Activated CD8-positive, alpha-beta memory T cell treated with anti-CD3 and anti-CD28 coated beads for 4 hours (primary cell): ENCODE measurements at places on chromosomes 2 and 18.

- DNase-seq = no peak
Observed at GRCh38 chr2:181574321-181574720, 82.6 kb downstream of the CERKL start.

DNA sequence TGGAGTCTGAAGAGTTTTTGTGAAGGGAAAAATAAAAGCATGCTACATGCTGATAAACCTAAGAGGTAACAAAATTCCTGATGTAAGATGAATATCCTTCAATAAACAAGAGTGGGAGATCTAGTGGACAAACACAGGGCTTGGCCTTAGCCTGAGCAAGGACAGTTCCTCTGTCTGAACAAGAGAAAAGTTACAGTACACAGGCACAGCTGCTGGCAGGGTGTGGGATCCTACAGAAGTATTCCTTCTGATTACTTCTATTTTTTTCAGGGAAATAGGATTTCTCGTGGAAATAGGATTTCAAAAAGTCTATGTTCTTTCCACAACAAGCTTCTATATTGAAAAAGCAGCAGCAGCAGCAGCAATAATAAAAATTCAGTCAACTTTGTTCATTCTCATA, 54.1 kb downstream of the NBAS start:
- DNase-seq = no peak

DNA sequence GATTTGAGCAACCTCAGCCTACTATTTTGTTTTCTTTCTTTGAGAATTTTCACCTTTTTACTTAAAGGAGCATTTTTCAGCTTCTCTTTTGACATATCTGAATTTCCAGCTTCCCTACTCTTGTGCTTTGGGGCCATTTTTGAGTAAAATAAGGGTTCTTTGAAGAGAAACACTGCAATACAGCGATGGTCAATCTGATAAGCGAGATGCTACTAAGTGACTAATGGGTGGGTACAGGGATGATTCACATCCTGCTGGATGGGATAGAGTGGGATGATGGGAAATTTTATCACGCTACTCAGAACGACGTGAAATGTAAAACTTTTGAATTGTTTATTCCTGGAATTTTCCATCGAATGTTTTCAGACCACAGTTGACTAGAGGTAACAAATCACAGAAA, 211.5 kb downstream of the TMEM247 start:
- DNase-seq = no peak

DNA sequence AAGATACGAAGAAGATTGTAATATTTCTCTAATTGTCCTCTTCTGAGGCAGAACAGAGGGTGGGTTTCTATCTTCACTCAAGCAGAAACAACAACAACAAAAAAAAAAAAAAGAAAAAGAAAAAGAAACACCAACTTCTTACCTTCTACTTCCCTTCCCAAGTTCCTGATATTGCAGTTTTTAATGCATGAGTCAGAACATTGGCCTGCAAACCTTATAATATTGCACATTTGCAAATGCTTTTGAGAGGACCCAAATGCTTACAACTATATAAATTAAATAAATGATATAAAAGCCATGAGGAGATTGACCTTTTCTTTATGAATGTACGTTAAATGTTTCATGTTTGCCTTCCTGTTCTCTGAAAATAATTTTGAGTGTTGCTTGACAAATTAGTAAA, 37.3 kb downstream of the PAX3 start:
- no peak for DNase-seq

- DNase-seq = no peak
Observed at GRCh38 chr2:157786663-157787363, 89.3 kb downstream of the ACVR1 start.

DNA sequence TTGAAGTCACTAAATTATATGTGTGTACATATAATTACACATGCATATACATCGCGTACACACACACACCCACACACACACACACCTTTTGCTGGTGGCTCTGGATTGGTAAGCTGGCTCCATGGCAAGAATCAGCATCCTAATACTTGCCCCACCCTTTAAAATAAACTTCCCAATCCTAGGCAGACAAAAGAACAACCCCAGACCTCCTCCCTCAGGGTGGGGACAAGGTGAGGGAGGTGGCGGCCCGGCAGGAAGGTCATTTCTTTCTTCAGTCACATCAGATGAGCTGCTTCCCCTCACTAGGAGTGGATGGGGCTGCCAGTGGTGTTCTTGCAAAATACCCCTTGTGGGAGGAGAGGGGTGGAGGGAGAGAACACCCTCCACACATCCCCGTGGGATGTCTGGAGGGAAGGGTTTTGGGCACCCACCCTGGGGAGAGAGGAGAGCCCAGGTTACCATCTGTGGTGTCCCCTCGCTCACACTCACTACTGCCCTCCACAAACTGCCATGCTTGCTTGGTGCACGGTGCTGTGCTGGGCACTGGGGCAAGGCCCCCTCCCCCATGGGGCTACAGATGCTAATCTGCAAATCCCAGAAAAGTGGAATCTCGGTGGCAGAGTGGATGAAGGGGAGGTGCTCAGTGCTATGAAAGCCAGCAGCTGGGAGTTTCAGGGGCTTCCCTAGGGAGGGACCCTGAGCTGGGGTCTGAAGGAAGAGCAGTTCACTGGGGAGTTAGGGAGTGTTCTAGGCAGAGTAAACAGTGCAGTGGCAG, 64.0 kb downstream of the ODC1 start:
- no peak for DNase-seq

DNA sequence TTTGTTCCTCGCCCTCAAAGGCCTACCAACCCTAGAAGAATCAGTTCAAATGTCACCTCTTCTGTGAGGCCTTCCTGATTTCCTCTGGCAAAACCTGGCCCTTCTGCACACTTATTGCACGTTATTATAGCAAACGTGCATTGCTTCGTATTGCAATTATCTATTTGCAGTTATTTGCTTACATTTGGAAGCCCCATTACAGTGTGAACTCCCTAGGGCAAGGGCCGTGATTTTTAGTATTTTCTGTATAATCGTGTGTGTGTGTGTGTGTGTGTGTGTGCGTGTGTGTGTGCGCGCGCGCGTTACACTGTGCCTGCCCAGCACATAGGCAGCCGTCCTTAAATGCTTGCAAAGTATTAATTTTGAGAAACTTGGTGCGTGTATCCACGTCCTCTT, 460 bp upstream of the SEMA4F start:
- DNase-seq = no peak

DNA sequence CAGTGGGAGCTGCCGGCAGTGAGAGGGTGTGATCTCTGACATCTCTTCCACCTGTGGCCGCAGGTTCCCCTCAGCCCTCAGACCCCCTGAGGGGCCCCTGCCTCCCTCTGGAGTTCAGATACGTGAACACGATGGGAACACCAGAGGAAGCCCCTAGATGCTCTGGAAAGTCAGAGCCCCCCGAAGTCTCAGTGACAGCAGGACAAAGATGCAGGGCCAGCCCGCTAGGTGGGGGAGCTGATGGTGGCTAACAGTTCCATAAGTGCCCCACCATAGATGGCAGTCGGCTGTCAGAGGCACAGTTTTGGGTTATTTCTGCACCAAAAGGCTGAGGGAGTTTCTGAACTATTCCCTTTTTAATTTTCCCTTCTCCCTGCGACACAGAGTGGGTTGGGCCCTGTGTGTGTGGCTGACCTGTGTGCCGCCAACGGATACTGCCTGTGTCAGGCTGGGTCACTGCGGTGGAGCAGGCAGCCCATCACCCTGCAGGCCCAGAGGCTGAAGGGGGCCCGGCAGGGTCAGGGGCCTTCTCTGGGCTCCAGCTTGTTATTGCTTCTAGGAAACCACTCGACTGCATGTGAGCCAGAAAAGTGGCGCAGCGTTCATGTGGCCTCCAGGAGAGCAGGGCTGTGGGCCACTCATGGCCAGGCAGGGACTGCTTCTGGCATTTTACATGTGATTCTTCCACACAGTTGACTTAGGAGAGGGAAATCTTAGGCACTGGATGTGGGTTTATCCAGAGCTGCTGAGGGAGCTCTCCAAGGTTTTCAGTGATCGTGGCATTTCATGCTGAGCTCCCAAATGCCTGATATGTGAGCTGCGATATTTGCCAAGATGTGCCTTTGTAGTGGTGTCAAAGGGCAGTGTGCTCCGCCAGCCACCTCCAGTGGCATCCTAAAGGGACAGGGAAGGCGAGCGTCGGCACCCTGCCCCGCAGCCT, 225.1 kb downstream of the SH3RF3 start:
- DNase-seq = no peak

- DNase-seq = no peak
Observed at GRCh38 chr2:221895366-221896121, 323.4 kb upstream of the EPHA4 start.

- no peak for DNase-seq
Observed at GRCh38 chr18:76981396-76981968, 151.1 kb downstream of the MBP start.

DNA sequence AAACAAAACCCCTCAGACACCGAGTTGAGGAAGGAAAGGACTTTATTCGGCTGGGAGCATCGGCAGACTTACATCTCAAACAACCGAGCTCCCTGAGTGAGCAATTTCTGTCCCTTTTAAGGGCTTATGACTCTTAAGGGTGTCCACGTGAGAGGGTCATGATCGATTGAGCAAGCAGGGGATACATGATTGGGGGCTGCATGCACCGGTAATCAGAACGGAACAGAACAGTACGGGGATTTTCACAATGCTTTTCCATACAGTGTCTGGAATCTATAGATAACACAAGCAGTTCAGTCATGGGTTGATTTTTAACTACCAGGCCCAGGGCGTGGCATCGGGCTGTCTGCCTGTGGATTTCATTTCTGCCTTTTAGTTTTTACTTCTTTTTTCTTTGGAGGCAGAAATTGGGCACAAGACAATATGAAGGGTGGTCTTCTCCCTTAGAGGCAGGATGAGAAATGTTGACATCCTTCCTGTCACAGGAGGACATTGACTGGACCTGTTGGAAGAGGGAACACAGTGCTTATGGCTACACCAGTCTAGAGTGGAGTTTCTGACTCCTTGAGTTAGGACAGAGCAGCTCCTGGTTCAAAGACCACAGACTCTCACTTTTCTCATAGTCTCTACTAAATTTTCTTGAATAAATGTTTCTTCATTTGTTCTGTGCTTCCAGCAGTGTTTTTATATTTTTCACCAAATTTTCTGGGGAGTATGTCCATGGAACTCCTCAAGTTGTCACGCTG, 35.8 kb downstream of the SPOPL start:
- no peak for DNase-seq

DNA sequence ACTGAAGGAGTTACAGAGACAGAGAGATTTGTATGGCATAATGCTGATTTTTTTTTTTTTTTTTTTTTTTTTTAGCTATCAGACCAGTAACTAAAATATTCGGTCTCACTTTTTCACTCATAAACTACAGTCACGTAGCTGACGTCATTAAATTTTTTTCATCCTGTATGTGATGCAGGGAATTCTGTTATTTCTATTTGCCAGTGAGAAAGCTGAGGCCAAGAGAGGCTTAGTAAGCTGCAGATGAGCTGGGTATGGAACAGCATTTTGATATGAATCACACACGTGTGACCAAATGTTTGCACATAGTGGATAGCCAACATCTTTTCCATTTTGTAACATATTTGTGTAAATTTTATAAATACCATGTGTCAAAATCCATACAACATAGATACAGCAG, 79.1 kb upstream of the EPB41L3 start:
- no peak for DNase-seq

DNA sequence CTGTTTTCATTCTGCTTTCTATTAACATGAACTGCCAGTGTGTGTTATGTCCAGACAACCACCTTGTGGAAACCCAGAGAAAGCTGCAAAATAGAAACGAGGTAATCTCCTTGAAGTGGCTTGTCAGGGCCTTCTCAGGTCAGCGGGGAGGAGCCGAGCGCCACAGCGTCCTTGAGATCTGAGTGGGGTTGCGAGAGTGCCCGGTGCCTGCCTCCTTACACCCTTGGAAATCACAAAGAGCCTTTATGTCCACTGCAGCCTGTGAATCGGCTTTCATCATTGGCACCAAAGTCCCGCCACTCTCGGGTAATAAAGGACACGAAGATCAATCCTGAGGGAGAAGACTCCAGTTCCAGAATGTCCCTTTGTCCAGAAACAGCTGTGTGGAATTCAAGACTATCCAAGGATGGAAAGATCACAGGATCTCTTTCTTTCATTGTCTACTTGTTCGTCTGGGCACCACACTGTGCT, 135.2 kb downstream of the HRH4 start:
- no peak for DNase-seq

DNA sequence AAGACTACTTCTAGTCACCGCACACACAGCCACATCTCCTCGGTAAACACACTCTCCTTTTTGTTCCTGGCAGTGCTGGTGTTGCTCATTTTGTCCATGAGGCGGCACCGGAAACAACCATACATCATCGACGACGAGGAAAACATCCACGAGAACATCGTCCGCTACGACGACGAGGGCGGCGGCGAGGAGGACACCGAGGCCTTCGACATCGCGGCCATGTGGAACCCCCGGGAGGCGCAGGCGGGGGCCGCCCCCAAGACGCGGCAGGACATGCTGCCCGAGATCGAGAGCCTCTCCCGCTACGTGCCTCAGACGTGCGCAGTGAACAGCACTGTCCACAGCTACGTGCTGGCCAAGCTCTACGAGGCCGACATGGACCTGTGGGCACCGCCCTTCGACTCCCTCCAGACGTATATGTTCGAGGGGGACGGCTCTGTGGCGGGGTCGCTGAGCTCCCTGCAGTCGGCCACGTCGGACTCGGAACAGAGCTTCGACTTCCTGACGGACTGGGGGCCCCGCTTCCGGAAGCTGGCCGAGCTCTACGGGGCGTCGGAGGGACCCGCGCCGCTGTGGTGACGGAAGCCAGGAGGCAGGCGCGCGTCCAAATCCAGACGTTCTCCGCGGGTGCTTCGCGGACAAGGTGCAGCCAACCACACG, 221.0 kb downstream of the CDH20 start:
- DNase-seq = no peak

- DNase-seq = no peak
Observed at GRCh38 chr2:98937906-98938305, 1.9 kb upstream of the CRACDL start.

- no peak for DNase-seq
Observed at GRCh38 chr2:100228415-100228814, 86.0 kb upstream of the AFF3 start.

DNA sequence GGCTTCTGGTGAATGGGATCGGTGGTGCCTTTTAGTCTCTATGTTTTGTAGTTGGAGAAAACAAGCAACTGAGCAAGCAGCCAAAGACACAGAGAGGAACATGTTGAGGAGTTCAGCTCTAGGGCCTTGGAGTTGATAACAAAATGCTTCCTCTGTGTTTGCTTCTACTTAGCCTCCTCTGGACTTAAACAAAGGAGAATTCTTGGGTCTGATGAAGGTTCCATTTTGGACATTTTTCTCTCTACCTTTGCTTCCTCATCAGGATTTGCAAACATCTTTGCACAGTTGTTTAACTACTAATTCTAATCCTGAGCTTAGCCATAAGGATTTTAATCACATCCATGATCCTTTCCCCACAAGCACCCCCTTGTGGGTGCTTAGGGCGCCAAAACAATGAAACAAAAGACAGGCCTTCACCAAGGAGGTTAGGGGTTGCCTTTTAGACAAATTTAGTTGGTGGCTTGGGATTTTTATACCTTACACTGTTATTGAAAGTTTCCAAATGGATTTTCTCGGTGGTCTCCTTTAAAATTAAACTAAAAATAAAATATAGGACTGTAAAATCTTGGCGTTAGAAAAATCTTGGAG, 148.5 kb upstream of the SATB2 start:
- no peak for DNase-seq

- DNase-seq = no peak
Observed at GRCh38 chr2:69177785-69178636, 165.0 kb downstream of the ANTXR1 start.
